ENCODE measurements at places on chromosomes 12 and 14.

DNA sequence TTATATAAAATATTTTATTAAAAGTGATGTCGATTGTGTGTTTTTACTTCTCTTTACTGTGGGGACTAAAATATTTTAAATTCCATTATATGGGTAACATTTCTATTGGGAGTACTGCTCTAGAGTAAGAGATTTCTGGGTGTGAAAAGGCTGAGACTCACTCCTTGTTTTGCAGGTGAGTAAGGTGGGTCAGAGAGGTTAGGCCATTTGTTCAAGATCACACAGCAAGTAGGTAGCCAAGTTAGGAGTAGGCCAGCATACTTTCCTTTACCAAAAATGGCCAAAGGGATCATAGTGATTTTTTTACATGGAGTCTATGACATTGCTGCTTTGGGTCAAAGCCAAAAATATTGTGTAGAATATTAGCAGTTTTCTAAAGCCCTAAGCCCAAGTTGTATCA, 138.0 kb downstream of the ETV6 start:
- no peak for DNase-seq

- no peak for DNase-seq
These were observed 45.8 kb upstream of the BATF start for GRCh38 chr14:75476274-75476995.

- DNase-seq: no peak
These were observed 13.0 kb upstream of the OR6J1 start for GRCh38 chr14:22656945-22657731.

- no peak for DNase-seq
These were observed 66.5 kb downstream of the BHLHE41 start for GRCh38 chr12:26058308-26058707.

DNA sequence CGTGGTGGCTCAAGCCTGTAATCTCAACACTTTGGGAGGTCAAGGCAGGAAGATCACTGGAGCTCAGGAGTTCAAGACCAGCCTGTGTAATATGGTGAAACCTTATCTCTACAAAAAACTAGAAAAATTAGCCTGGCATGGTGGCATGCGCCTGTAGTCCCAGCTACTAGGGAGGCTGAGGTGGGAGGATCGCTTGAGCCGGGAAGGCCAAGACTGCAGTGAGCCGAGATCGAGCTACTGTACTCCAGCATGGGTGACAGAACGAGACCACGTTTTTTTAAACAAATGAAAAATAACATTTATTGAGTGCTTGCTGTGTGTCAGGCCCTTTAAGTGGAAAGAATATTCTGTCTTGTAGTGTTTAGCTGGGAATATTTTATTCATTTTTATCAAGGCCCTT, 26.6 kb upstream of the CLMN start:
- DNase-seq: no peak

Measured in inflammatory macrophage (primary cell).